Stimulated activated CD8-positive, alpha-beta memory T cell treated with anti-CD3 and anti-CD28 coated beads, Interleukin-2, amount 100 ng/mL, for 1 hour (primary cell): ENCODE measurements at places on chromosomes 7 and 10.

GRCh38 chr10:126068322-126068721, 172.0 kb downstream of the FANK1 start:
- no peak for DNase-seq

- no peak for DNase-seq
Observed at GRCh38 chr7:101891936-101892640, 74.7 kb downstream of the CUX1 start.

GRCh38 chr7:81549484-81550016, 220.3 kb downstream of the HGF start:
- DNase-seq: no peak

GRCh38 chr7:83475420-83475819, 173.5 kb downstream of the SEMA3E start:
- no peak for DNase-seq

GRCh38 chr10:68899186-68899745, 1.8 kb upstream of the DDX50 start:
- no peak for DNase-seq

- DNase-seq: no peak
Observed at GRCh38 chr10:519716-520401, 169.6 kb downstream of the DIP2C start.

DNA sequence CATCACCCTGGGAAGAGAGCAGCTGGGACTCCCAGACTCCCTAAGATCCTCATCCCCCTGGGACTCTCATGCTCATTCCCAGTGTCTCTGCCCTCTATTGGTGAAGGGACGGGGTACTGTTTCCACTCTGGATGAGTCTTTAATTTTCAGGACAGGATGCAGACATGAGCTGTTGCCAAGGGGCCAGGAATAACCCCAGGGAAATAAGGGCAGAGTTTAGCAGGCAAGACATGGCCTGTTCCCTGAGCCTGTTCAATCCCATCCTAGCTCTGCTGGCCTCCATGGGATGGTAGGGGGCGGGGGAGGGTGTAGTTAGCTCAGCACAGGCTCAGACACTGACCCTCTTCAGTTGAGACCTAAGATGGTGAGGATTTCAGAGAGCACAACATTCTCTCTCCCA, 14.0 kb downstream of the C10orf105 start:
- no peak for DNase-seq

DNA sequence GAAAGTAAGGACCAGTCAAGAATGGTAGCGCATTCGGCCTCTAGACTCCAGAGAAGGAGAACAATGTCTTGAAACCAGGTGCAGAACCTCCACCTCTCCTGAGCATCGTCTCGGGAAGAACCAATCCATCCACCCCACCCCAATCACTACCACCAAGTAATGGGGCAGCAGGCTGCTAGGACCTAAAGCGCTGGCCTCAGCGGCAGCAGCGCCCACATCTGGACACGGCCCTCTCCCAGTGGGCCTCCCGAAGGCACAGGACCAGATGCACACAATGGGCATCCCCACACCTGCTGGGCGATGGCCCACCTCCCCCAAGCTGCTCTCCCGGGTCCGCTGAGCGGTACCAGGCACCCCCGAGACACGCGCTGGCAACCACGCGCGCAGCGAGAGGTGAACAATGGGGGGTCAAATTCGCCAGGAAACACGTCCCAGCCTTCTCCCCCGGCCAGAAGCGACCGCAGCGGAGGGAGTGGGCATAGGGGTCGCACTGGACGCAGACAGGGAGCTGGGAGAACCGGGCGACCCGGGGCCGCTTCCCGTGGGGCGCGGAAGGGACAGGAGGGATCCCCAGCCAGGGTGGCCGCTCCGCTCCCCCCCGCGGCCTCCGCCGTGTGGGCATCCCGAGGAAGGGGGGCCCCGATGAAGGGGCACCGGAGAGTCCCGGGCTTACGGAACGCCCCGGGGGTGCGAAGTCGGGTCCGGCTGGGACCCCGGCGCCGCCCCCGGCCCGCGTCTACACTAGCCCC, 506 bp downstream of the CTTNBP2 start:
- DNase-seq: no peak

GRCh38 chr7:139589474-139589873, 66.0 kb downstream of the CLEC2L start:
- no peak for DNase-seq

DNA sequence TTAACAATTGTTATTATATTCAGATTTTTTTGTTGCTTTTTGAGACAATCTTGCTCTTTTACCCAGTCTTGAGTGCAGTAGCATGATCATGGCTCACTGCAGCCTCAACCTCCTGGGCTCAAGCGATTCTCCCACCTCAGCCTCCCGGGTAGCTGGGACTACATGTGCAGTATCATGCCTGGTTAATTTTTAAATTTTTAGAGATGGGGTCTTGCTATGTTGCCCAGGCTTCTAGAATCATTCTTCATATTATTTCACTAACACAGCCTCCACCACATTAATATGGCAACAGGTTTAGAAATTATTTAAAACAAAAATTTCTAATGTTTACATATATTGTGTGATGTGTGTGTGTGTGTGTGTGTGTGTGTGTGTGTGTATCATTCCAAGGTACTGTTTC, 1.4 kb upstream of the LAMTOR4 start:
- no peak for DNase-seq

- DNase-seq: no peak
Observed at GRCh38 chr7:130521258-130521951, 29.5 kb downstream of the MEST start.

DNA sequence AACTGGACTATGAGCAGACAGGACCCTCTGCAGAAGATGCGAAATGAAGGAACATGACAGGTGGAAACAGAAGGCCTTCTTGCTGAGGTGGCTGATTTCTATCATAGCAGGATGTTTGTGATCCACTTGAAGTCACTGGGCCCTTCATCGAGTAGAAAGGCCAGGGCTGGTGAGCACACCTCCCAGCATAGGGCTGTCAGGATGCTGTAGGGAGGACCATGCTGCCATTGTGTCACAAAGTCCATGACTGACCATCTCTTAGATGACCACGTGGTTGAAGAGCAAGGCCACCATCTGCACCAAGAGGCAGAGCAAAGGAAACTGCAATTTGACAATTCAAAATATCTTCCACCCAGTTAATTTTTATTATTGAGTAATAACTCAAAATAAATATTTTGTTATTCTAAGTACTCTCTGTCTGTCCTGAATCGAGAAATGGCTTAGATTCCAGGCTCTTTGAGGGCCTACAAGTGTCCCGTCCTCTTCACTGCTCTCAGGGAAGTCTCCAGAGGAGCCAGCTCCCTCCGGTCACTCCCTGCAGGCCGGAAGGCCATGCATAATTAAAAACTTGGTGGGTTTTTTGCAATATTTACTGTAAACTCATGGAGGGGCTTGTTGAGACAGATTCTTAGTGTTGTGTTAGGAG, 249.3 kb upstream of the ZMIZ1 start:
- no peak for DNase-seq

DNA sequence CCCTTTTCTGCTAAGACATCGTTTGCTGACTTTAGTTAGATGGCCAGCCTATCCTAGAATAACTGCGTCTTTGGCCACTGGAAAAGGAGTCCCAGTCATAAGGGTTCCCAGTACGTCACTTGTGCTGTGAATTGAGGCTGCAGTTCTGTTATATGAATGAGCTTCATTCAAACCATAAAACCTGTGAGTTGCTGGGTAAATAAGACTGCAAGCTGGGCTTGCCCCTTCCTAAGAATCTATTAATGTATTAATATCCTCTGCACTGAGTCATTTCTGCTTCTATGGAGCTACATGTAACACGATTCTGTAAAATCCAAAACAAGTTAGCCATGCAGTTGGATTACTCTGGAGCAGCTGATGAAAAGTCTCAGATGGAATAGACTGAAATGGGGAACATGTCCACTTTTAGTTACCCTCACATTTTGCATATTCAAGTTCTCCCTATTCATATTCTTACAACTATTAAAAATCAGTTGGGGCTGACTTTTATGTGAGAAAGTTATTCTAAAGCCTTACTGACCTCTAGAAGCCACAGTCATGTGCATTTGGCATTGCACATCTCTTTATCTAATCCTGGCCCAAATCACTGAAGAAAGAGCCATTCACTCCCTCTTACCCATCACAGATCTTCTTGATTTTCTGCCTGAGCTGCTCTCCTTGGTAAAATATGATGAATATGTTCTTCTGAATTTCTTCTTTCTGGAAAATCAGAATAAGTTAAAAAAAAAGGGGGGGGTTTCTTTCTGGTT, 41.8 kb upstream of the TMEM213 start:
- no peak for DNase-seq

GRCh38 chr7:158754746-158755444, 50.3 kb upstream of the NCAPG2 start:
- no peak for DNase-seq

DNA sequence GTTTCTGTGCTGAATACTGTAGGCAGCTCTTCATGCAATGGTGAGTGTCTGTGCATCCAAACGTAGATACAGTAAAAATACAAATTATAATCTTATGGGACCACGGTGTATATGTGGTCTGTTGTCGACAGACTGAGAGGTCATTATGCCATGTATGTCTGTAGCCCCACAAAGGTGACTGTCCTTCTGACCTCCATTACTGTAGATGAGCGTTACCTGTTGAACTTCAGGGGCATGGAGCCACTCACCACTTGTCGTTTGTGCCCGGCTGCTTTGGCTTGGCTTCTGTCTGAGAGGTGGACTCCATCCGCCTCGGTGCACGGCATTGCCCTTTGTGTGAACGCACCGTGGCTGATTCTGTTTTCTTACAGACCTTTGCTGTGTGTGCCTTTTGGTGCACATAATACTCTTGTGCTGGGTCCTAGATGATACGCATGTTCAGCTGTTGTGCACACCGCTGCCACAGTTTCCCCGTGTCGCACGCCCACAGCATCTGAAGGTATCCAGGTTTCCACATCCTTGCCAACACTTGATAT, 2.9 kb downstream of the UBE3C start:
- DNase-seq: no peak

- no peak for DNase-seq
Observed at GRCh38 chr7:141974831-141975230, 1.3 kb upstream of the TAS2R38 start.

DNA sequence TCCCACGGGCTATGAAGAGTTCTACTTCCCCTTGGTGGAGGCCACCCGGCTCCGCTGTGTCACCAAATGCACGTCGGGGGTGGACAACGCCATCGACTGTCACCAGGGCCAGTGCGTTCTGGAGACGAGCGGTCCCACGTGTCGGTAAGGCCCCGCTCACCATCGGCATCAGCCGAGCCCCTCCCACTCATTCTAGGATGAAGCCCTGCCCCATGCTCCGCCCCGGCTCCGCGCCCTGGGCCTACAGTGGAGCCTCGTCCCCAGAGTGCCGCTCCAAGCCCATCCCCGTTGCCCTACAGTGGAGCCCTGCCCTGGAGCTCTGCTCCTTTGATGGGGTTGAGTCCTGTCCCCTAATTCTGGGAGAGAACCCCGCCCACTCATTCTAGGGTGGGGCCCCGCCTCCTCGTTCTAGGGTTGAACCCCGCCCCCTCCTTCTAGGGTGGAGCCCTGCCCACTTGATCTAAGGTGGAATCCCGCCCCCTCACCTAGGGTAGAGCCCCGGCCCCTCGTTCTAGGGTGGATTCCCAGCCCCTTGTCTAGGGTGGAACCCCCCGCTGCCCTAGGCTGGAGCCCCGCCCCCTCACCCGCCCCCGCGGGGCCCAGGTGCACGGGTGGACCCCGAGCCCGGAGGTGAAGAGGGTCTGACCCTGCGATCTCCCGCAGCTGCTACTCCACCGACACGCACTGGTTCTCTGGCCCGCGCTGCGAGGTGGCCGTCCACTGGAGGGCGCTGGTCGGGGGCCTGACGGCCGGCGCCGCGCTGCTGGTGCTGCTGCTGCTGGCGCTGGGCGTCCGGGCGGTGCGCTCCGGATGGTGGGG, 3.4 kb upstream of the MUC12 start:
- DNase-seq: peak; percentile 41

GRCh38 chr7:122849957-122850328, 36.3 kb downstream of the CADPS2 start:
- no peak for DNase-seq

DNA sequence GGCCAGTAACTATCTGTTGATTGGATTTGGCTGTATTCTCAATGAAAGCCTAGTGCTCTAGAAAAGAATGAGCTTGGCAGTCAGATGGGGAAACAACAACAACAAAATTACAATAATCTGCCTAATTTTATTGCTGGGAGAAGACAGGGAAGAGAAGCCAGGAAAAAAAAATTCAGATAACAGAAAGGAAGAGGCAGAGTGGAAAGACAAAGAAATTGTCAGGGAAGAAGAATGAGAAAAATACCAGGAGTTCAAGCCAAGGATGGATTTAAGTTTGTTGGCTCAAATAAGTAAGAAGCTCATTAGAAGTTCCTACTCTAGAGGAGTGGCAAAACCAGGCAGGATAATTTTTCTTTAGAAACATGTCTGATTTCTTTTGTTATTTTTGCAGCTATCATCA, 45.9 kb upstream of the PRKG1 start:
- no peak for DNase-seq

- no peak for DNase-seq
Observed at GRCh38 chr7:47428052-47428767, 153.7 kb downstream of the TNS3 start.

GRCh38 chr7:68770649-68771048, 827.6 kb upstream of the AUTS2 start:
- DNase-seq: no peak

DNA sequence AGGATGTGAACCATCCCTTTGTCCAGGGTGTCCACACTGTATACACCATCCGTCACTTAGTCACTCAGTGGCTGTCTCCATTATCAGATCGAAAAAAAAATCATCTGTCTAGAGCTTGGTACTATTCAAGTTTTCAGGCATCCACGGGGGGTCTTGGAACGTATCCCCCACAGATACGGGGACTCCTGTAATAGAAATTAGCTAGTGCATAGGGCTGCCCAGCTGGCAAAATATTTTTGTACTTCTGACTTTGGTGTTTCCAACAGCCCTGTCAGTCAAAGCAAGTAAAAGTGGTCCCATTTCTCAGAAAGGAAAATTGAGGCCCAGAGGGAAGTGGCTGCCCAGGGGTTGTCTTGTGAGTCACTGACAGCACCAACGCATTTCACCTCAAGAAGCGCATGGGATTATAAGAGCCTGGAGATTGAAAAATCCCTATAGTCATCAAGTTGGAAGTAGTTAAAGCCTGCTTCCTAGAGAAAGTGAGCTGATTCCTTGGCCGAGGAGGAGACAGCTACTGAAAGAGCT, 52.1 kb upstream of the SLC29A3 start:
- DNase-seq: no peak

GRCh38 chr7:39429421-39429820, 136.8 kb upstream of the YAE1 start:
- no peak for DNase-seq

- no peak for DNase-seq
Observed at GRCh38 chr7:99120501-99120900, 23.4 kb downstream of the SMURF1 start.

DNA sequence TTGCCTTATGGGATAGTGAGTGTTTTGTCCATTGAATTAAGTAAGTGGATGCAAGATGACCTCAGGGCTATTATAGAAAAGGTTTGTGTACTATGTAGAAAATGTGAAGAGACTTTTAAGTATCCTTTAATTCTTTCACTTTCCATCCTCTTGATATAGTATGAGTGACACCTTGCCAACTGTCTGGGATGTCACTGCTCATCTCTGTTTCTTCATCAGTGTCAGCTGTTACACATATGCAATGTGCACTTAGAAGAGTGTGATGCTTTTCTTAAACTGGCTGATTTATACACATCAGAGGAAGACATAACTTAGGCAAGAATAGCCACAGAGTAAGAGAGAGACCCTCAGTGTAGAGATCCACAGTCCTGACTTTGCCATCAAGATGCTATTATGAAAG, 8.7 kb upstream of the ACTA2 start:
- no peak for DNase-seq
